ENCODE measurements at places on chromosomes 5 and 9.

- no peak for DNase-seq
These were observed 172.8 kb downstream of the NR3C1 start for GRCh38 chr5:143230676-143230996.

DNA sequence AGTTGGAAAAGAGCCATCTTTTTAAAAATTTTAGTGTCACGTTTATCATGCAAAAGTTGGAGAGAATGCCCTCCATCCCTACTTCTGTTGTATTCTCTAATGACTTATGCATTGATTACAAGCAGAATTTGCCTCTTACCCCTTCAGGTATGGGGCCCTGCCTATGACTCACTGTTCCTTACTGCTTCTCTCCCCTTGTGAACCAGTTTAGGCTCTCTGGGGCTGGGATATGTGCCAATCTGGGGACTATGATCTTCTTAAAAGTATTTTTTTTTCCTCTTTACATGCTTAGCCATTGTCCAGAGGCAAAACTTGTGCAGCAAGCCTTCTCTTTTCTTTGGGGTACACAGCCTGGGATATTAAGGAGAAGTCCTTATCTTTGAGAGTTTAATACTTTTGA, 37.4 kb downstream of the CAMK4 start:
- no peak for DNase-seq

DNA sequence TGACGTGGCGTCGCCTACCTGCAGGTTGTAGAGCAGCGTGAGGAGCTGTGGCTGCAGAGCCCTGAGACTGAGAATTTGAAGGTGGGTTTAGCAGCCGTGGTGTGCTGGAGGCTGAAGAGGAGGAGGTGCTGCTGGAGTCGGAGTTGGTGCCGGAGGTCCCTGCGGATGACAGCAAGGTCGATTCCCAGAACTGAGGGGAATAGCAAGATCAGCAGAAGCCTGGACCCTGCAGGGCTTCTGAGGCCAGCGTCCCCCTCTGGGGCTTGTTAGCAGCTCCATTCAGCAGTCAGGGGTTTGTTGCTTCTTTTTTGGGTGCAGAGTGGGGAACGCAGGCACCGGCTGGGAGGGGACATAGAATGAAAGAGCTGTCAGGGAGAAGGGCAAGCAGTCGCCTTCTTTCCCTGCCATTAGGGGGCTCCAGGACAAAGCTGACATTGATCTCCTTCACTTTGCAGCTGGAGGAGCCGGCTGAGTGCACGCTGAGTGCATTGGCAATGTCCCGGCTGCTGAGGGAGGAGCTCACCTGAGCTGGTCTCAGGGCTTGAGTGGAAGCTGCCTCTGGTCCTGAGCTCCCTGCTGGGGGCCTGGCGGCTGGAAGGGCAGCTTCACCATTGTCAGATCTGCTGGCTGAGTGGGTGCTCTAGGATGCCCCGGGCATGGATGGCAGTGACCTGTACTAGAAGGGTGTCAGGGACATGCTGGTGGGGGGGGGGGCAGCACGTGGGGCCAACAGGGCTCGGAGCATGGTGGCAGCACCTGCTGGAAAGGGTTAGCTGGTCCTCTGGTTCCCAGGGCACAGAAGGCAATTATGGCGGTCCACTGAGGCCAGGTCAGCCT, 20.8 kb downstream of the OBP2B start:
- DNase-seq, result no peak

GRCh38 chr5:55450050-55450765, 84.6 kb downstream of the PLPP1 start:
- DNase-seq, result no peak

- DNase-seq, result no peak
These were observed 20.6 kb downstream of the SLC38A9 start for GRCh38 chr5:55691265-55692105.

Data from activated T-helper 1 cell treated with anti-CD3 and anti-CD28 coated beads, Interleukin-2, amount 50 U/mL, for 16 hours (primary cell).